ENCODE measurements at places on chromosomes 12 and 14.
A peak's percentile ranks its signal among the peaks of the same experiment; 100 is the strongest.

DNA sequence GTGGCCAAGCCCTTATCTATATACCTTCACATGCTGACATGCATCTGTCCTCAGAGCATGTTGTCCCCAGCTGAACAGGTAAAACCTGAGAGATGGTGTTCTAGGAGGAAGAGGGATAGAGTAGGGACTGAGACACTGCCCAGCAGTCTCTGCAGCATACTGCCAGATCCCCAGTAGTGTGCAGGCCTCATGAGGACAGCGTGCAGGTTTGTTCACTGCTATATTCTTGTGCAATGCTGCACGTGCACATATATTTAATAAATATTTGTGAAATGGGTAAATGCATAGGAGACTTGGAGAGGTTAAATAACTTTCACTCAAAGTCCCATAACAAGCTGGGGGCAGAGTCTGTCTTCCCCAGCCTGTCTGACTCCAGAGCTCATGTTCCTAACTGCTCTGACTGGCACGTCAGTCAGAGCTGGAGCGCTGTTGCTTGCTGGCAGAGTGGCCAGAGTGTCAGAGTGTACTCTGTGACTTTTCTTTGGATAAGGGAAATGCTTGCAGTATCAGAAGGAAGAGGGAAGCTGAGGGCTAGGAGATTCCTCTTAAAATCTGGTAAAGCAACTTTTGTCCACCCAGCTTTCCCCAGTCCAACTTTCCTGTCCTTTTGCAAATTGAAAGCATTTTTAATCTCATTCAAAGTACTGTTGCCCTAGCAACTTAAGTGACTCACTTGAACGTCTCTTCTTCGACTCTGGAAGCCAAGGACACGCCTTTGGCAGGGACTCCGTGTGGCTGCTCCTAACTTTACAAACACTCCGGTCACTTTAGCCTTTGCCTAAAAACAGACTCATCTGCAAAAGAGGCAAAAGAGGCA, 14.9 kb upstream of the POLR3B start:
- peak; percentile 54 for DNase-seq

DNA sequence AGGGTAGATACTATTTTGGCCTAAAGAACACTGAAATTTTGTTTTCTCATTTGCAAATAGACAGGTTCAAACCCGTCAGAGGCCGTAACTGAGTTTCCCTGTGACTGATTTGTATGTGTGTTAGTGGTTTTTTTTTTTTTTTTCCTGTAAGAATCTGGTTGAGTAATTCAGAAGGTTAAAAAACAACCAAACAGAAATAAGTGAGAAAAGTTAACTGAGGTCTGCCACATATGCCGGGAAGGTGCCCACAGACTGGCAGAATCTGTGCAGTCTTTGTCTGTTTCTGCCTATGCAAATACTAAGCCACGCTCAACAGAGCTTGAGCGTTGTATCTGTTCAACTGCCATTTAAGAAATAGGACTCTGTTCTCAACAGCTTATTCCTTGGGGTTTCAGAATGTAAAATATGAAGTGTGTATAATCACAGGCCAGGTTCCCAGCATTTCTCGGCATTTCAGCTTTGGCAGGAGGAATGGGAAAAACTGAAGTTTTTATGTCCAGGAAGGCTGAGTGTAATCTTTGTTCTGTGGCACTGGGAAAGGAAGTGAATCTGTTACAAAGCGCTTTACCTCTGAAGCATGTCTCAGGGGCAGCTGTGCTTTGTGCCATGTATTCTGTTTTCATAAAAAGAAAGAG, 181.9 kb downstream of the PRKCH start:
- peak; percentile 74 for DNase-seq

DNA sequence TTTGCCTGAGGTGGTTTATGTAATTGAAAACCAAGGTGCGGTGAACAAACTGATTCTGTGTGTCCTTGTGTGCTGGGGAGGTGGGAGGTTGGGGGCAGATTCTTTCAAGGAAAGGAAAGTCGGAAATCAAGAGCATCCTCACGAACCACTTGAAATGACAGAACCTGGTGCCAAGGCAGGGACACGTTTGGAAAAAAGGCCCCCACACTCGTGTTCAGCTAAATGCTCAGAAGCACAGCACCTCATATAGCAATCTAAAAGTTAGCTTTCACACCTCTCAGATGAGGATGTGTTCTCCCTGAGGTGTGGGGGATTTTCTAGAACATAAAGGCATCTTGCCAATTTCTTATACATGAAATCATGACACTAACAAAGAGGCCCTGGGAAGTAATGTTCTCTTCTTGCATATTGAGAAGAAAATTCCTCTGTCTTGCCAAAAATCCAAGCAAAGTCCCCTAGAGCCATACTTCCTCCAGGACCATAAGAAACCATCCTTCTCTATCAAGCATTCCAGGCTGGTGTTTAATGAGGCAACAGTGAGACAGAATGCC, 119.6 kb downstream of the PLXNC1 start:
- DNase-seq = no peak

- no peak for DNase-seq
Measured at GRCh38 chr14:59199205-59199604, 10.7 kb downstream of the DAAM1 start.

- peak; percentile 90 for DNase-seq
Measured at GRCh38 chr14:90419200-90419599, 22.4 kb downstream of the CALM1 start.

GRCh38 chr14:55160989-55161388, 30.4 kb downstream of the DLGAP5 start:
- peak; percentile 51 for DNase-seq

GRCh38 chr14:23008831-23009230, 1.1 kb downstream of the C14orf93 start:
- no peak for DNase-seq

DNA sequence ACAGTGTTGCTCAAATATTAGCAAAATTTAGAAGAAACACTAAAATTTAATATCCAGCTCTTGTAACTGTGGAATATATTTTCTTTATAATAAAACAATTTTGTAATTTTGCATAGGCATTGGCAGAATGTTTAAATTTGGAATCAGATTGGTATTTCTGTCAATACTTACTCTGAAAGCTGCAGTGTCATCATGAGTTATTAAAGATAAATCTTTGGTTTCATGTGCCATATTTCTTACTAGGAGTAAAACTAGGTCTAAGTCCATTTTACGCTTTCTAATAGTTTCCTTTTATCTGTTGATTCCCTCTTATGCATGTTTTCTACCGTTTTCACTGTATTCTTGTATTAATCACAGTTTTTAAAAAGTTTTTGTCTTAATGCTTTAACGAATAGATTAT, 49.7 kb downstream of the CCDC91 start:
- no peak for DNase-seq

GRCh38 chr12:1305791-1306500, 288.4 kb downstream of the FBXL14 start:
- no peak for DNase-seq

DNA sequence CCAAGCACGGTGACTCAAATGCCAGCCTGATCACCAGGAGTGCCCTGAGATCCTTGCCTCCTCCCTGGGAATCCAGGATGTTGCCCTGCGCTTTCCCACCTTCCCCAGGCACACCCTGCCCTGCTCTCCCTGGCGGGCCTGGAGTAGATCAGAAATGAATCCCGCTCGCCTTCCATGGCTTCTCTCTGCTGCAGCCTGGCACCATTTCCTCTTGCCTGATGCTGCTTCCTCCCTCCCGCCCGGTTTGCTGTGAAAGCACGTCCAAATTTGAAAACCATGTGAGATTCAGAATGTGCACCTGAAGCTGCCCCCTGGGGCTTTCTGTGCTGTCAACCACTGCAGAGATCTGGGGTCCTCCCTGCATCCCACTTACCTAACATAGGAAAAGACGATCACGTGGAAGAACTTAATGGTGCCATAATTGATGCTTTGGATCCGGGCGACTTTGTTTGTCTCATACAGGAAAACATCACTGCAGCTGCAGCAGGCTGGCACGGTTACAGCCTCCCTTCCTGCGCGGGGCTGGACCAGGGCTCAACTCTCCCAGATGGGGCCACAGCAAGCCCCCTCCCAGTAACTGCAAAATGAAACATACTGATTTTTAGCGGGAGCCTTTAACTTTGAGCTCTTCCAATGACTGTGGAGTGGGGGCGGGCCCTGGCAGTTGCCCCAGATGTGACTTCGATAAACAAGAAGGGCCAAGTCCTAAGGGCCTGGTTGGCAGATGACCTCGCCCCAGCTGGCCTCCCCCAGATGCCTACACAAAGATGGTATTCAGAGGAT, 24.9 kb upstream of the C12orf76 start:
- no peak for DNase-seq

- peak; percentile 32 for DNase-seq
Measured at GRCh38 chr12:103503546-103504480, 8.0 kb upstream of the C12orf42 start.

DNA sequence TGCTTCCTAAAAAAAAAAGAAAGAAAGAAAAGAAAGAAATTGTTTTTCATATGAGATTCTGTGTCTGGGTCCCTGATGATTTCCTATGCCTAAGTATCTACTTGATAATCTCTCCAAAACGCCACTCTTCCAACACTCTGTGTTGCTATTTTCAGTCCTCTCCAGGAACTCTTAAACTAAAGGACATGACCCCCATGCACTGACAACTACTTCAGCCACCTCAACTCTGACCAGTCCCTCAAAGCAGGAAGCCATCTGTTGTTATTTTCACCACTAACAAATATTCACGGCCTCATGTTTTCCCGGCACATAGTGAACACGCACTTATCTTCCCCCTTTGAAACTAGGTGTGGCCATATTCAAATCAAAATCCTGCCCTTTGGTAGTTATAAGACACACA, 259.3 kb downstream of the PPFIA2 start:
- no peak for DNase-seq

DNA sequence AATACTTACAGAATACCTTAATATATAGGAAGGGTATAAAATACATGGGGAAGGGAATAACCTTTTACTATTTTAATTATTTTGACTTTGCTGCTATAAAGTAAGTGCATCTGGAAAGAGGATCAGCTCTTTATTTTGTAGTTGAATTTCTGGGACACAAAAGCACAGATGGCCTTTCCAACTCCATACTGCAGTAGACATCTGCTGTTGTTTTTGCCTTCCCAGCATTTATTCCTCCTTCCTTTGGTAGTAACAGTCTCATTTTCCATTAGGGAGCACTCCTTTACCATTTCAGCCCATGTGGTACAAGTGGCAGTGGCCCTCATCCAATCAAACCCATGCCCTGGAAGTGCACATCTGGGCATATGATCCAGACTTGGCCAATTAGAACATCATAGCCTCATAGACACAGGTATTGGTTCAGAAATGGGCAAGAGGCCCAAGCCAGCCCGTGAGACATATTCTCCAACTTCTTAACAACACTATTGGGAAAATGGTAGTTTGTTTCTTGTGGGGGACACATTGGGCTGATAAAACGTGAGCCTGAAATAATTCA, 64.8 kb upstream of the YARS2 start:
- no peak for DNase-seq

DNA sequence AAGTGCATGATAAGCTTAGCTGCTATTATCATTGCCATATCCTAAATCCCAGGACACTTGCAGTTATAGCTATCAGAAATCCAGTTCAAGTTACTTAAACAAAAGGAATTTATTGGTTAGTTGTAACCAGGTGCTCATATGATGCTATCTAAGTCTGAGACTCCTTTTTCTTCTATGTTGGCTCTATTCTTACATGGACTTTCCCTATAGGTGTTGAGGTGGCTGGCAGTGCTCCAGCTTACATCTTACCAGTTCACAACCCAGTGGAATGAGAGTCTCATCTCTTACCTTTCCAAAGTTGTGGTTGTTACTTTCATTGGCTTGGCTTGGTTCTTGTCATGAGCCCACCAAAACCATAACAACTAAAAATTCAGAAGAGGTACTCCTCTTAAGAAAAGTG, 94.6 kb downstream of the DACT1 start:
- DNase-seq = no peak

GRCh38 chr14:73244541-73245290, 7.4 kb downstream of the PAPLN start:
- no peak for DNase-seq

DNA sequence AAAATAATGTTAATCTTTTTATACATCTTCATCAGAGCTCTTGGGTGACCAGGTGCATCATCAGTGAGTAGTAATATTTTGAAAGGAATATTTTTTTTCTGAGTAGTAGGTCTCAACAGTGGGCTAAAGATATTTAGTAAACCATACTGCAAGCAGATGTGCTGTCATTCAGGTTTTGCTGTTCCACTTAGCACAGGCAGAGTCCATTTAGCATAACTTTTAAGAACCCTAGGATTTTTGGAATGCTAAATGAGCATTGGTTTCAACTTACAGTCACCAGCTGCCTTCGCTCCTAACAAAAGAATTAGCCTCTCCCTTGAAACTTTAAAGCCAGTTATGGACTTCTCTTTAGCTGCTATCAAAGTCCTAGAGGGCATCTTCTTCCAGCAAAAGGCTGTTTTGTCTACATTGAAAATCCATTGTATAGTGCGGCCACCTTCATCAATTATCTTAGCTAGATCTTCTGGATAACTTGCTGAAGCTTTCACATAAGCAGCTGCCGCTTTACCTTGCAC, 24.6 kb downstream of the RIMKLB start:
- DNase-seq = no peak

- DNase-seq = peak; percentile 1
Measured at GRCh38 chr14:79630288-79630960, 580.9 kb downstream of the DIO2 start.

- no peak for DNase-seq
Measured at GRCh38 chr12:124307556-124307825, 12.6 kb downstream of the RFLNA start.

DNA sequence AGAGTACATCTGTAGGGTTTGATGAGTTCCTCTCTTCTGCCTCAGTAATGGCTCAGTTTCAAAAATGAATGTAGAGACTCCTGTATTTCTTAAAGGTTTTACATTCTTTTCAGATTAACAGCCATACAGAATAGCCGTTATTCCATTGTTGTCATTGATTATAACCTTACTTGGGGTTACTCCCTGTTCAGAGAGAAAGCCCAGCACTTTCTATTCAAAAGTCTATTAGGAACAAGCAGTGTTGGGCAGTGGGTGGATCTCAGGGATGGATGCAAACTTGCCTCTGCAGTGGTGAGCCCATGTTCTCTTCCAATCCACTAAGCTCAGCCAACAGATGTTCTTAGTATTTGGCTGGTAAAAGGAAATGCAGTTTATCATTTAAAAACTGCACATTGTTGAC, 342.6 kb upstream of the E2F7 start:
- no peak for DNase-seq
